ENCODE measurements at places on chromosomes 5 and 9.

DNA sequence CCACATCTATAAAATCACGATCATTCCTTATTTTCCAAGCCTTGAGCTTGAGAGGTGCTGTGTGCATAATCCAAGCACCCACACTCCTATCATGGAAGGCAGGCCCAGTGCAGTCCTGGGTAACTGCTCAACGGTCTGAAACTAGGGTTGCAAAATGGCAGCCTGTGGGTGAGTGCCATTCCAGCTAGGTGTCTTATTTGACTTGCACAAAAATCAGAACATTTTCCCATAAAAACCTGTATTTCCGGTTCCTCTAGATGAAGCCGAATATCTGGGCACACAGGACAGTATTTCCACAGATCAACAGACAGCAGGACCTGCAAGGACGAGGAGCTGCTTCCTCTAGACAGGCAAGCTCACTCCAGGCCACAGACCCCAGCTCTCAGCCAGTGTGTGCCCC is 588.8 kb downstream of the BNC2 start:
- no peak for DNase-seq

GRCh38 chr9:27356446-27356845 is 59.5 kb upstream of the EQTN start:
- DNase-seq, result no peak

DNA sequence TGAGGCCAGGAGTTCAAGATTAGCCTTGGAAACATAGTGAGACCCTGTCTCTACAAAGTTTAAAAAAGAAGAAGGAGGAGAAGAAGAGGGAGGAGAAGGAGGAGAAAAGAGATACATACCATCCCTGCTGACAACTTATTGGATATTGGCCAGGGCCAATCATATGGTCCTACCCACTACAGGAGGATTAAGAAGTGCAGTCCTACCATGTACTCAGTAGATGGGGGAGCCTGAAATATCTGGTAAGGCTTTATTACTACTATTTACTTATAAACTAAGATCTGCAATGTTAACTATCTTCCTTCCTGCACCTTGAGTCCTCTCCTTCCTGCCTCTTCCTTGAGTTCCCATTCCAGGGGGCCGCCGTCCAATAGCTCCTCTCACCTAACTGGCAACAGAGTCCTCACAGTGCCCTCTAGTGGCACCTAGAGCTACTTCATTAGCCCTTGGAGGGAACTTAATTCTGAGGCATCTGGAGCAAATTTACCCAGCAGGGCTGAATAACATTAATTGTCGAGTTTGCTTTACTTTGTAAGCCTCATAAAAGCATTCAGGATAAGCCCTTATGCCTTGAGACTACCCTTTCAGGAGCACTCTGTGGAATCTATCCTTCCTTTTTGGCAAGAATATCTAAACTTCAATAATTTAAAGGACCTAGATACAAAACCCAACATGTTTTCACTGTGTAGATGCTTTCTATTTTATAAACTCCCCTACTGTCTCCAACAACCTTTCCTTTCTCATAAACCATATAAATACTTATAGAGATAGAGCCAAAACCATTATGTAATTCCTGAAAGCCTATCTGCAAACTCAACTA is 39.1 kb upstream of the RANBP6 start:
- DNase-seq, result peak; percentile 14

GRCh38 chr5:137233726-137234125 is 265.4 kb downstream of the SPOCK1 start:
- no peak for DNase-seq

- DNase-seq, result no peak
These were observed 47.9 kb downstream of the LRRC70 start for GRCh38 chr5:62626534-62626933.

- DNase-seq, result no peak
These were observed 1.6 kb downstream of the DCAF12 start for GRCh38 chr9:34124926-34125325.

Measured in naive thymus-derived CD8-positive, alpha-beta T cell (primary cell).